ENCODE measurements at places on chromosomes 11 and 22.

DNA sequence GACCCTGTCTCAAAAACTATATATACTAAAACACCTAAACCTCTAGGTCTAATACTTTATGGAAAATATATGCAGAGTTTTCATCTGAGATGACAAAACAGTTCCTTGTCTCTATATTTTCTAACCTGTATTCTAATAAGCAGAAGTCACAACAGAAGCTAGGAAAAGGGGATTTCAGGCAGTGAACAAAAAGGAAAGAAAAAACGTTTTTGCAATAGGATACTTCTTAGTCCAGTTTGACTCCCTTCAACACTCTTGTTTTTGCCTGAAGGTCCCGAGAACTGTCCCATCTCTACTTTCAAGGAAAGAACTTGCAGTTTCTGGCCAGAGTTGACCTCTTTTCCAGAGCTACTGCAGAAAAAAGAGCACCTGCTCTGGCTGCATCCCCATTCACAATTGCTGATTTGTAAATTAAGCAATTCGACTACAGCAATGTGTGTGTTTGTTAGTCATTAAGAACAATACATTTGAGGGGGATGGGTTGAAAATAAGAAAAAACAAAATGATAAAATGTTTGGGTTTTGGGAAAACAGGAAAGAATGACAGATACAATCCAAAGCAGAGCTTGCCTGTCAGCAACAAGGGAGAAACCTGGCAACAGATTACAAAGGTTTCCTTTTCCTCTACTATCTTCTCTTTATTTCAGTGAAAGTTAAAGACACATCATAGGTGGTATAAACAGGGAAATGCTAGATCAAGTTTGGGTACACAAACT is 160.0 kb downstream of the FCHSD2 start:
- DNase-seq, result no peak

- DNase-seq, result no peak
Observed at GRCh38 chr11:127902382-127902781, 685.0 kb downstream of the ETS1 start.

DNA sequence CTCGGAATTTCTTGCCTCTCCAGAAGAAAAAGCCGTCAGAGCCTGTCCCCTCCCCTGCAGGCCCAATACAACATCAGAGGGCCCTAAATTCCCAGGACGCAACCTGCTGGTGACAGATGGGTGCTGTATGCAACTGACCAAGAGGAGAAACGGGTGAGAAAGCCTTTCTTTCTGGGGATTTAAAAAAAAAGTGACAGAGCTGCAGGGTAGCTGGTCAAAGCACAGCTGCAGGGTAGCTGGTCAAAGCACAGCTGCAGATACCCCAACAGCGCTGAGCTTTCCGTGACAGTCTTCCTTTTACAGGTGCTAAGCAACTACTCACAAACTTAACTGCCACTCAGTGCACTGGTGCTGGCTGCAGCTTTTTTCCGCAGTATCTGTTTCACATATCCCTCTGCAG is 17.8 kb downstream of the AP1B1 start:
- DNase-seq, result no peak

GRCh38 chr11:27621405-27622161 is 78.7 kb downstream of the BDNF start:
- DNase-seq, result no peak

GRCh38 chr11:30758012-30758411 is 171.9 kb upstream of the MPPED2 start:
- DNase-seq, result no peak

DNA sequence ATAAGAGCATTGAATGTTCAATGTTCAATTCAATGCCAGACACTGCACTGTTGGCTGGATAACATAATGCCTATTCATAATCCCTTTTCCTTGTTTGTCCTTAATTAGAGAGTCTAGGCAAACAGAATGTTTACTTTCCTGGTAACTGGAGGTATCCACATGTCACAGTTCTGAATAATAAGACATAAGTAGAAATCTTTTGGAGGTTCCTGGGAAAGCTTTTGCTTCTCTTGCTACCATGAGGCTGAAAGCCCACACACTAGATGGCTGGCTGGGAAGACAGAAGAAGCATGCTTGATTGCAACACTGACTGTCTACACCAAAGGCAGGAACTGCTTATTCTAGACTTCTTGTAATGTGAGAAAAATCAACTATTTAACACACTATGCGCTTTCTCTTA is 79.5 kb downstream of the GAB2 start:
- no peak for DNase-seq

DNA sequence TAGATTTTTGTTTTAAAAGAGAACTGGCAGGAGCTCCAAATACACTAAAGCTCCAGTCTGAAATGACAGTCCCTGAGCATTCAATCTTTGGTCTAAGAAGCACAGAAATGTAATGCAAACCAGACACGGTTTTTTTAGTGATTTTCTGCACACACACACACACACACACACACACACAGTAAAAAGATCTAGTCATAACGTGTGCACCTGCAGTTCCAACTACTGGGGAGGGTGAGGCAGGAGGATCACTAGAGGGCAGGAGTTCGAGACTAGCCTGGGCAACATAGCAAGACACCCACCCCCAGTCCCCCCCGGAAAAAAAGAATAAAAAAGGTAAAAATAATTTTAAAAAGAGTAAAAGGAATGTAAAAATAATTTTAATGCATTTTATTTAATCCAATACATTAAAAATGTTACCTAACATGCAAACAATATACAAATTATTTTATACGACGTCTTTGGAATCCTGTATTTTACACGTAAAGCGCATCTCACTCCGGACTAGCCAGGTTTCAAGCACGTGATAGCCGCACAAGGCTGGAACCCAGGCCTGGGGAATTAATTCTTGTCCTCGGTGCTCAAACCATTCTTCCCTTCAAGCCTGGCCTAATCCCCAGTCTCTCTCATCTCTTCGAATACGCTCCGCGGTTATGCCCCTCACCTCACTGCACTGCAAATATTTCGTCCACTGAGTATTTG is 762 bp upstream of the TBC1D22A start:
- no peak for DNase-seq

DNA sequence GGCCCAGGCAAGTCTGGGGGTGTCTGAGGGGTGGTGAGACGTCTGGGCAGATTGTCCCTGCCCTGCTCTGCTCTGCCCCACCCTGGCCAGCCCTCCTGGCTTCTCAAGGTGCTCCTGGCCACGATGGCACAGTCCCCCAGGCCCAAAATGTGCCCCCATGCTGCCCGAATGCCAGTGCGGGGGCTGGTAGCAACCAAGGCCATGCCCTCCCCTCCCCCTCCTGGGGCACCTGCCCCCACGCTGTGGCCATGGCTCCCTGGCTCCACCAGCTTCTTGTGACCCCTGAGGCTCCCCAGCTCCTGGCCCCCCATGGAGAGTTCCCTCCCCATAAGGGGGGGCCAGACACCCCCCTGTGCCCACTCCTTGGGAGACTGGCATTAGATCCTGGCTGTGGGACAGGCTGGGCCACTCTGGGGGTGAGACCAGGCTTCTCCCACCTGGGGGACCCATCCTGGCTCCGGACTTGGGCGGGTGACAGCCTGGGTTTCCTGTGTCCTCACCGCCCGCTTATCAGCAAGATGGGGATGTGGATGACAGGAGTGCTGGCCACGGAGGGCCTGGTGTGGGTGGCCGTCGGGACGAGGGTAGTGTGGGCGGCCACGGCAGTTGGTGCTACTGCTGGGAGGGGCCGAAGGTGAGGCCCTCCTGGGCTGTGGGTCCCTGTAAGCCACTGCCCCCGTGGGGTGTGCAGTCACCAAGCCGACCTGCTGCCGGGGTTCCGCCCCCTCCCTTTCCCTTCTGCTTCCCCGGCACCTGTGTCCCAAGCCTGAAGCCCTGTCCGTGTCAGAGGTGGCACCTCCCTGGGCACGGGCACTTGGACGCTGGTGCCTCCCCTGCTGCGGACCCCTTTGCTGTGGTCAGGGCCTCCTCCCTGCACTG is 15.9 kb upstream of the MUC6 start:
- peak; percentile 62 for DNase-seq

GRCh38 chr11:61679296-61679695 is 895 bp upstream of the DAGLA start:
- no peak for DNase-seq

- DNase-seq, result no peak
Observed at GRCh38 chr11:22392561-22392960, 54.4 kb downstream of the SLC17A6 start.

DNA sequence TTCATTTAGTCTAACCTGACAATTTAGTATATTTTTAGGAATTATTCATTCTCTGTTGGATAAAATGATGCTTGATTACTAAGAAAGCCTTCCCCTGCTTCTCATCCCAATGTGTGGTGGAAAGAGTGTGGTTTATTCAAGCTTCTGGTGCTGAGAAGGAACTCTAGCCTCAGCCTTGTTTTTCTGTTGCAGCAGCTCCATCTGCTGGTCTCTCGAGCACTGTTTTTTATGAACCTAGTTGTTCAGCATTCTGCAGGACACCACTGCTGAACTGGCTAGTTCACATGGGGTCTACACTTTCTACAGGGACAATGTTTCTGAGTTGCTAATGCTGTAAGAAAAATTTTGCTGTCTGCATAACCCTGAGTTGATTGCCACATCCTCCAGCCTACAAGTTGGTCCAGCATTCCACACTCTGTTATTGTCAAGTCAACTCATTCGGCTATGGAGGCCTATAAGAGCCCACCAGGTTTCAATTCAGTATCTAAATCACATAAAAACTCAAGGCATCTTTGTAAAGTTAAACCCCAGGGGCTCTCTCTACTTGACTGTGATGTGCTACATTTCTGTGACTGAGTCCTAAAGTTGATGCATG is 14.3 kb downstream of the OR2AG2 start:
- peak; percentile 83 for DNase-seq

GRCh38 chr11:26621132-26621531 is 49.1 kb upstream of the MUC15 start:
- DNase-seq, result no peak

GRCh38 chr22:48428631-48429371 is 1398.9 kb downstream of the BRD1 start:
- DNase-seq, result no peak

GRCh38 chr22:19535001-19535400 is 10.8 kb upstream of the CLDN5 start:
- no peak for DNase-seq

DNA sequence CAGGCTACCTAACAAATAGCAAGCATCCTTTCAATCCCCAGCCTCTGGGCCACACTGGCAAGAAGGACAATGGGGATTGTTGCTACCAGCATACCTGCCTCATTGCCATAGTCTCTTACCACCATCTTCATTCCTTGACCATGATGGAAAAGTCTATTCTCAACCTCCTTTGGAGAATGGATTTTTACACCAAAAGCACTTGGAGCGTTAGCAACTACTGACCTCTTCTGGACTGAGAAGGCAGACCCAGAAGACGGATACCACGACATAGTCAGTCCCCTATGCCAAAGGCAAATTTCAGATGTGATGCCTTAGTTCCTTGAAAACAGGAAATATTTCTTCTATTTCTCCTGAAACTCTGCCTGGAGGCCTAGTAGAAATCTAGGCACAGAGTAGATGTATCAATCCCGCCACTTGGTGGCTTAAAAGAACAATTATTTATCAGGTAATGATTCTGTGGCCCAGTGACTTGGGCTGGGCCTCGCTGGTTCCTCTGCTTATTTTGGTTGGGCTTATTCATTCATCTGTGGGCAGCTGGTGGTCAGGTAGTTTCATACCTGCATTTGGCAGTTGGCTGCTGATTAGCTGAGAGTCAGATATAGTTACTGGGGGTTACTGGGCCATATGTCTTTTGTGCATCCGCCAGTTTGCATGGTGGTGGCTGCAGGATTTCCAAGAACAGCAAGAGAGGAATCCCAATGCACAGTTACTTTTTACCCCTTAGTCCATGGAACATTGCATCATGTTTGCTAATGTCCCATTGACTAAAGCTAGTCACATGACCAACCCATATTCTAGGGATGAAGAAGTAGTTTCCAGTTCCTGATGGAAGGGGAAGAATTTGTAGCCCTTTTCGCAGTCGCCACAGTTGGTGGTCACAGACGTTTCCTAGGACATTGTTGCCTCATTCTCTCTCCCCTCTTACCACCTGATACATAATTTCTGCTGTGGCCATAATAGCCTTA is 75.2 kb downstream of the DHCR7 start:
- DNase-seq, result no peak

GRCh38 chr11:3166268-3167142 is 1.4 kb upstream of the OSBPL5 start:
- DNase-seq, result no peak

DNA sequence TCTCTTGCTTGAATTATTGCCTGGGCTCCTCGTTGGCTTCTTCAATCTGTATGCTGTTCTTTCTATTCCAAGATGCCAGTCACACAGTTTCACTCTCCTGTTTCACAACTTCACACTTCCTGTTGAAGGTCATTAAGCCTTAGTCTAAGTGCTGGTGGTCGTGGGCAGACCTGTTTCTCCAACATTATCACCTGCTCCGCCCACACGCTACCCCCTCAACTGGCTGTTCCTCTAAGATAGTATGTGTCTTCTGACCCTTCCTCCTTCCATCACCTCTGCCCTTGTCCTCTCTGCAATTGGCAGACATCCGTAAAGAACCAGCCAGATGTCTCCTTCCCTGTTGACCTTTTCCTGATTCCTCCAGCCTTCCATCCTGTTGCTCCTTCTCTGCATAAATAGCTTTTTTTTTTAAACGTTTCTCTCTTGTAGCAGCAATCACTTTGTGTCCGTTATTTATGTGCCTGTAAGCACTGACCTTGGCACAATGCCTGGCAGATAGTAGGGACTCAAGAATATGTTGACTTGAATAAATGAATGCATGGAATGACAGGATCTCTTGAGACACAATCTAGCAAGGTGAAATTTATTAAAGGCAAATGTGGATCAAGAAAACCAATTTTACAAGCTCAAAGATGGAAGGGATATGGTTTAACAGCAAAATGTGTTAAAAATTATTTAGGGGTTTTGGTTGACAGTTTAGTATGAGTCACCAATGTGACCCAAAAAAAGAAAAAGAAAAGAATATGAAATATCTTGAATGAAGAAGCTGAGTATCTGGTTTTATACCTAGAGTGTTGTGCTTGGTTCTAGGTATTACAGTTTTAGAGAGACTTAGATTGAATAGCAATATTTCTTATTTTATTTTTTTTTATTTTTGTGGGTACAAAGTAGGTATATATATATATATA is 12.6 kb downstream of the DIXDC1 start:
- DNase-seq, result no peak

DNA sequence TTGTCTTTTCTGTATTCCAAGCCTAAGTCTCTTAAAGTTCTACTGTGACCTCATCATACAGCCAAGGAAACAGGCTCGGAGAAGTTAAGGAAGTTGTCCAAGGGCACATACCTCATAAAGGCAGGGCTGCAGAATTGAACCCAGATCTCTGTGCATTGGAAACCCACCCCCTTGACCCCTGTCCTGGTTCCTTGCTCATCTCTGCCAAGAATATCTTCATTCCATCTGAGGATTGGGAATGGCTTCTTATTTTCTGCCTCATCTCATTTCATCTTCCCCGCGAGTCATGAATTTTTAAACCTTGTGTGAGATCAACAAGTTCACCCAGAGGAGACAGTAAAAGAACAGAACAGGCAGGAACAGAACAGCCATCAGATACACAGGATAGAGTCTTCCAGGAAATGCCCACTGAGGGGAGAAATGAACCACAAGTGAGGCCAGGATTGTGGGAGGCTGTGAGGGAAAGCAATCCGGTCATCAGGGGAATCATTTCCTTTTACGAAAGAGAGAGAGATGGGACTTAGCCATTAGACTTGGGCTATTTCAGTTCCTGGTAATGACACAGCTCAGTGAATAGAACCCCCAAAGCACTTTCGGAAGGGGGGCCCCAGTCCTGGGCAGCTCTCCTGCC is 34.4 kb upstream of the LRRC10B start:
- no peak for DNase-seq

All from activated effector memory CD4-positive, alpha-beta T cell treated with anti-CD3 and anti-CD28 coated beads, Interleukin-2, amount 50 U/mL, for 16 hours (primary cell).